Kidney epithelial cell (primary cell): ENCODE measurements at places on chromosomes 5 and 9.

DNA sequence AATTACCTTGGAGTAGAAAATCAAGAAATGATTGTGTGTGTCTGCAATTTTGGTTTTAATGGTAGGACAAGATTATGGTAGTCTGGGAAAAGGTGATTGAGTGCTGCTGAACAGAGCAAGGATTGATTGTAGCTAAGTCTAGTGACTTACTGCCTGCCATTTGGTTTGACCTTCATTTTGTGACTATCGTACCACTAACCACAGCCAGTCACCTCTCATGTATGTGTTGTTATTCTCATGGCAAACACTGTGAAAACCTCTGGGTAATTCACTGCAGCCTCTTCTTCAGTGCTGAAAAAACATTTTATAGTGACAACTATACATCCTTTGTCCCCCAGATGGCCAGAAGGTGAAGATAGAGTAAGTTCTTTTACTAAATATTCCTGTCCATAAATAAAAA, 37.5 kb downstream of the CTNNA1 start:
- DNase-seq = no peak

DNA sequence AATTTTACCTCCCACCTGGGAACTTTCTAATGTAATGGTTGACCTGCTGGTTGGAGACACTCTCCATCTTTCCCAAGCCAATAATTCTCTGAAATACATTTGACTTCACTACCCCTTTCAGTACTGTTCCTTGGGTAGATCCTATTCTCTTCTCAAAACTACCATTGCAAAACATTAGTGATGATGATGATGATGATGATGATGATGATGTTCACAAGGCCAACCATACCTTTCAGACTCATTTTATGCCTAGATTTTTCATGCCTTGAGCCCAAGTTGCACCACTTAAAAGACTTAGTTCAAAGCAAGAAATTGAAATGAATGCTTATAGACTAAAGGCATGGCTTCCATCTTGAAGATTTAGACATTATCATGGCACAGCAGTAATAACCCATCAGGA, 1141.1 kb upstream of the DMAC1 start:
- no peak for DNase-seq

GRCh38 chr5:109645707-109646192, 44.0 kb upstream of the MAN2A1 start:
- DNase-seq = no peak

DNA sequence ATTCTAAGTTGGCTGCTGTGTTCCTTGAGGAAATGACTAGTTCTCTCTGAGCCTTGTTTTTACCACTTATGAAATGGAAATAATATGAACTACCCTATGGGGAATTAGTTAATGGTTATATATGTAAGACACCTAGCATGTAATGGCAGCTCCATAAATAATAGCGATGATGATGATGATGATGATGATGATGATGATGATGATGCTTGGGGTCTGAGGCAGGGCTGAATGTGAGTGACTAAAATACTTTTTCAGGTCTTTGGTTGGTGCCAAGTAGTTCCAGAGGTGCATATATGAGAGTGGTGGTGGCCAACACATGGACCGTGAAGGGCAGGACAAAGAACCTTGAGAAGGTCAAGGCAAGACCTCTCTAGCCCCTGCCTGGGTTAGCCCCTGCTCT, 123.3 kb upstream of the PANK3 start:
- DNase-seq = no peak

GRCh38 chr5:124036786-124037185, 524.8 kb downstream of the CSNK1G3 start:
- no peak for DNase-seq

DNA sequence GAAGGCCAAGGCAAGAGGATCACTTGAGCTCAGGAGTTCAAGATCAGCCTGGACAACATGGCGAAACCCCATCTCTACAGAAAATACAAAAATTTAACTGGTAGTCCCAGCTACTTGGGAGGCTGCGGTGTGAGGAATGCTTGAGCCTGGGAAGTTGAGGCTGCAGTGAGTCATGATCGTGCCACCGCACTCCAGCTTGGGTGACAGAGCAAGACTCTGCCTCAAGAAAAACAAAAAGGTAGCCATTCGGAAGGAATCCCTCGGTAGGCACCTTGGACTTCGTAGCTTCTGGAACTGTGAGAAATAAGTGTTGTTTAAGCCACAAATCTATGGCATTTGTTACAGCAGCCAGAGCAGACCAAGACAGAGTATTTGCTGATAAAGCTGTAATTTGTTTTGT, 174.2 kb downstream of the DCP2 start:
- DNase-seq = no peak

GRCh38 chr9:28301281-28301680, 728.0 kb upstream of the C9orf72 start:
- DNase-seq = no peak
